ENCODE measurements at places on chromosomes 6 and 20. TPM values are rescaled to one million over a fixed set of nuclear protein-coding genes. Genes with fewer than 3 reads are reported as not detected.

The FUCA2 gene
- 42.5 TPM for total RNA-seq

The MYO6 gene
- 28.7 TPM for total RNA-seq

The CST1 gene
- not detected for total RNA-seq

The COL11A2 gene
- total RNA-seq = 0.37 TPM

The GSTA4 gene
- 35.9 TPM for total RNA-seq

The HCK gene
- not detected for total RNA-seq

The COL9A3 gene
- not detected for total RNA-seq

The GABRR1 gene
- total RNA-seq = not detected

The PGC gene
- total RNA-seq = not detected

The AMD1 gene
- 42.5 TPM for total RNA-seq

The GTSF1L gene
- total RNA-seq = not detected

The MACROD2 gene
- total RNA-seq = 1.8 TPM

The ELOVL2 gene
- 0.89 TPM for total RNA-seq

The LAMA2 gene
- total RNA-seq = 14.1 TPM

The VSX1 gene
- total RNA-seq = not detected

The PSORS1C2 gene
- not detected for total RNA-seq

The OR2H1 gene
- total RNA-seq = not detected
